ENCODE measurements at places on chromosomes 6 and 20.

GRCh38 chr6:136470044-136470443 is 80.2 kb downstream of the MAP7 start:
- H3K27ac ChIP-seq: no peak overlapping the region
- no peaks in the 10 kb centered on the region for H3K27me3 ChIP-seq
- no peaks in the 10 kb centered on the region for H3K36me3 ChIP-seq
- no peaks in the 10 kb centered on the region for H3K4me1 ChIP-seq
- no peak for DNase-seq
- no peak overlapping the region for H3K4me3 ChIP-seq

GRCh38 chr20:8043687-8044282 is 24.2 kb upstream of the TMX4 start:
- H3K27ac ChIP-seq: no peak overlapping the region
- H3K36me3 ChIP-seq: no peaks in the 10 kb centered on the region
- no peak for DNase-seq
- no peak overlapping the region for H3K4me3 ChIP-seq

DNA sequence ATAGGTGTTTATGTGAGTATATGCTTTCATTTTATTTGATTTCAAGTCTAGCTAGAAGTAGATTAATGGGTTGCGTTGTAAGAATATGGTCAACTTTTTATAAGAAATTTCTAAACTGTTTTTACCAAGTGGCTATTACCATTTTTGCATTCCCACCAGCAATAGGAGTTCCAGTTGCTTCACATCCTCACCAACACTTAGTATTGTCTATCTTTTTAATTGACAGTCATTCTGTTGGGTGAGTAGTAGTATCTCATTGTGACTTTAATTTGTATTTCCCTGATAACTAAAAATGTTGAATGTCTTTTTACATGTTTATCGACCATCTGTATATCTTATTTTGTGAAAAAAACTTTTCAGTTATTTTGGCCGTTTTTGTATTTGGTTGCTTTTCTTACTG is 135.3 kb downstream of the AKAP7 start:
- no peak overlapping the region for H3K4me3 ChIP-seq
- no peak overlapping the region for H3K27ac ChIP-seq
- H3K27me3 ChIP-seq: no peaks in the 10 kb centered on the region
- H3K36me3 ChIP-seq: peaks cover 10% of the 10 kb centered on the region
- DNase-seq: no peak

DNA sequence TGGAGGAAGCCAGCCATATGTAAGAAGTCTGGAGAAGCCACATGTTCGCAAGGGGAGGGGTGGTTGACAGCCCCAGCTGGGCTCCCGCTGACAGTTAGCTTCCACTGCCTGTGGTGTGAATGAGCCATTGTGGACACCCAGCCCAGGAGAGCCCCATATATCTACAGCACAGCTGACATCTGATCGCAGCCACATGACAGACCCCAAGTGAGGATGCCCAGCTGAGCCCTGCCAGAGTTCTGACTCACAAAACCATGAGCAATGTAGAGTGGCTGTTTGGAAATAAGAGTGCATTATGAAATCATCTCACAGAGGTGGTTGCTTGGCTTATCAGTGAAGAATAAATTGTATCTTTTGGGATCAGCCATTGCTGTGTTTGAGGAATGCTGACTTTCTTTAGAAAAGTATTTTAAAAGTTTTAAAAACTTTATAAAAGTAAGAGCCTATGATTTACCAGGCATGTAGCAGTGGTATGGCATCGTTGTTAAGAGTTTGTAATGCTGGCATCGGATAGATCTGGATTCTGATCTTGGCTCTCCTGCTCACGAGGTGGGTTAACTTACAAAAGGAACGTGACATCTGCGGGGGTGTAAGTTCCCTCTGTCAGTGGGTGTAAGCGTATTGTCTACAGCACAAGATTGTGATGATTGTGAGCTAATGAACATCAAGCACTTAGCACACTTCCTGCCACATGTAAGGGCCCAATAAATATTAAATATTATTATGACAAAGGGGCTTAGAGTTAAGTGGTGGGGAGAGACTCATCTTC is 24.1 kb downstream of the CFAP61 start:
- no peak for DNase-seq
- H3K4me1 ChIP-seq: no peaks in the 10 kb centered on the region
- no peaks in the 10 kb centered on the region for H3K27me3 ChIP-seq

- H3K27me3 ChIP-seq: no peaks in the 10 kb centered on the region
- DNase-seq: no peak
- H3K4me1 ChIP-seq: no peaks in the 10 kb centered on the region
Measured at GRCh38 chr20:41422953-41423352, 56.3 kb upstream of the EMILIN3 start.

DNA sequence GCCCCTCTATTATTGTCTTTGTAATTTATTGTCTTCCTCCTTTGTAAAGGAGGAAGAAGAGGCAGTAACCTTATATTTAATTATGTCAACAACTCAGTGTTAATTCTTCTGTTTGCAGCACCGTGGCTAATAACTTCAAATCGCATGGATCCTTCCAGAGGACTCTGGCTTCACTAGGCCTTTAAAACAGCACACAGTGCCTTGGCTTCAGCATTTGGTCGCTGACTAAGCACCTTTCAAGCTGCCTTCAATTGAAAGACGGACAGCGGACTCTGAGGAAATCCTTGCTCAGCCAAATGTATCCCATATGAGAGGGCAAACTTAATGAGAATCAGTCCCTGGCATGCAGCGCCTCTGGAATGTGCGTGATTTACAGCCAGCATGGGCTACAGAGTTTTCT is 64.2 kb downstream of the SGK1 start:
- no peaks in the 10 kb centered on the region for H3K4me1 ChIP-seq
- H3K4me3 ChIP-seq: no peak overlapping the region
- no peaks in the 10 kb centered on the region for H3K27me3 ChIP-seq

- no peaks in the 10 kb centered on the region for H3K27me3 ChIP-seq
- no peaks in the 10 kb centered on the region for H3K4me1 ChIP-seq
- no peak for DNase-seq
- no peak overlapping the region for H3K4me3 ChIP-seq
Measured at GRCh38 chr6:91704531-91704930, 1117.7 kb upstream of the MAP3K7 start.

- no peaks in the 10 kb centered on the region for H3K27me3 ChIP-seq
- no peak for DNase-seq
- H3K4me1 ChIP-seq: no peaks in the 10 kb centered on the region
- peaks cover 29% of the 10 kb centered on the region for H3K36me3 ChIP-seq
- no peak overlapping the region for H3K27ac ChIP-seq
Measured at GRCh38 chr6:13296536-13296997, 31.8 kb downstream of the TBC1D7 start.

GRCh38 chr6:43302126-43302525 is 4.1 kb downstream of the SLC22A7 start:
- no peaks in the 10 kb centered on the region for H3K36me3 ChIP-seq
- no peaks in the 10 kb centered on the region for H3K4me1 ChIP-seq
- no peak overlapping the region for H3K27ac ChIP-seq

DNA sequence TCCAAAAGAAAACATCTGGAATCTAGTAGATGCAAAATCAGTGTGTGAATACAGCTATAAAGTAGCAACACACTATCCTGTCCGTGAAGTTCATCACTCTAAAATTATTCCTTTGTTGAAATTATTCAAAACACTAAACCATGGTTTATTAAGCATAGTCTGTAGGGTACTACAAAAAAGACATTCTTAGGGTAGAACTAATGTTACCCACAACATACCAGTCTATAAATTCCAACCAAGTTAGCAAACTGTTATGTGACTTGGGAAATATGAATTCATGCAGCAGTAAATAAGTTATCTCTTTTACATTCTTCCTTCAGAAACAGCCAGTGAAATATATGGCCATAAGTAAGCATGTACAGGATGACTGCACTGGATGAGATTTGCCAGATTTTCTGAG is 580.3 kb upstream of the ADGRB3 start:
- H3K4me1 ChIP-seq: no peaks in the 10 kb centered on the region
- H3K27me3 ChIP-seq: no peaks in the 10 kb centered on the region
- H3K27ac ChIP-seq: no peak overlapping the region
- DNase-seq: no peak
- H3K4me3 ChIP-seq: no peak overlapping the region

GRCh38 chr6:96942676-96943075 is 18.1 kb downstream of the KLHL32 start:
- no peaks in the 10 kb centered on the region for H3K27me3 ChIP-seq
- no peak overlapping the region for H3K27ac ChIP-seq
- H3K4me3 ChIP-seq: no peak overlapping the region
- DNase-seq: no peak
- H3K4me1 ChIP-seq: no peaks in the 10 kb centered on the region

DNA sequence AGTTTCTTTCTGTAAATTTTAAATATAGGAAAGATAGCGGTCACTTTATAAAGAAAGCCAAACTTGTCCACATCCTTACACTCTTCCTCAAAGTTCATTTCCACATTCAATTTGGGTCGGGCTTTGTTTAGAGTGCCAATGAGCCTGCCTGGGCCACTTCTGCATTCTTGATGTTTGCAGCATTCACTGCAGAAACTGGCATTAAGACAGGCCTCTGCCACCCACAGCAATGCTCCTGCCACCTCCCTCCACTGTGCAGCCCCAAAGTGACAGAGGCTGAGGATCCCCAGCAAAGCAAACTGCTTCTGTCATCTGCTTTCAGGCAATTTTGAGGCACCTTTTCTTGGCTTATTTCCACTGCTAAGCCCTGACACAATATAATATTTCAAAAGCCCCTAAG is 61.2 kb downstream of the TNFAIP3 start:
- no peak overlapping the region for H3K4me3 ChIP-seq
- no peaks in the 10 kb centered on the region for H3K27me3 ChIP-seq
- peaks cover 16% of the 10 kb centered on the region for H3K4me1 ChIP-seq
- H3K36me3 ChIP-seq: no peaks in the 10 kb centered on the region
- DNase-seq: no peak

- no peaks in the 10 kb centered on the region for H3K27me3 ChIP-seq
- no peak overlapping the region for H3K4me3 ChIP-seq
- H3K4me1 ChIP-seq: no peaks in the 10 kb centered on the region
- H3K27ac ChIP-seq: no peak overlapping the region
- H3K36me3 ChIP-seq: no peaks in the 10 kb centered on the region
Measured at GRCh38 chr20:46509523-46509922, 3.8 kb downstream of the ZNF334 start.

DNA sequence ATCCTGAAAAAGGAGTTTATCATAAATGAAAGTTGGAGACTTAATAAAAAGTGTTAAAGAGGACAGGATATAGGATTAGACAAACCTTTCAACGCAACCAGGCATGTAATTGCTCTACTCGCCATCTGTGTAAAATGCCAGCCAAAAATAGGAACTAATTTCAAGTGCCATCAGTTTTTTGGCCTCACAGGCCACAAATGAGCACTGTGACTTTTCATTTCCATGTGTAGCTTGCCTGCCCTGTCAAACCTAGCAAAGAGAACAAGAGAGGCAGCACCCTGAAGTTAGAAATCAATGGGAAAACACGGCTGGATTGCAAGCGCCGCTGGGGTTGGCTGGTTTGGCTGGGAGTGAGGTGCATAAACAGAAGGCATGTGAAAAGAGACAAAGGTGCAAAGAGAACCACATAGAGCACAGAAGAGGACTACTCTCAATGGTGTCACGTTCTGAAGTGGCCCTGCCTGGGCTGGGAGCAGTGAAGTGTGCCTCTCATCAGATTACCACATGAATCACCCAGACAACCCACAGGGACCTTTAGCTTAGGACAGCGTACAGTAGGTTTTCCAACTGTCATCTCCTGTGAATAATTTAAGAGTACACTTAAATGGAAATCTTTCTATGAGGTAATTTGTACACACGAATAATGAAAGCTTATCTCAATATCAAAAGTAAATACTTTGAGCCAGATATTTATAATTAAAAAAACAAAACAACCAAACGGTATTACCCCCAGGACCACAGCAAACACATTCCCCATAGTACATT is 78.0 kb upstream of the NHSL1 start:
- no peak overlapping the region for H3K27ac ChIP-seq
- H3K27me3 ChIP-seq: no peaks in the 10 kb centered on the region
- no peak for DNase-seq
- no peaks in the 10 kb centered on the region for H3K4me1 ChIP-seq

- no peak overlapping the region for H3K4me3 ChIP-seq
- H3K27me3 ChIP-seq: no peaks in the 10 kb centered on the region
- no peak for DNase-seq
- H3K27ac ChIP-seq: no peak overlapping the region
Measured at GRCh38 chr6:169638388-169638787, 63.4 kb downstream of the WDR27 start.

DNA sequence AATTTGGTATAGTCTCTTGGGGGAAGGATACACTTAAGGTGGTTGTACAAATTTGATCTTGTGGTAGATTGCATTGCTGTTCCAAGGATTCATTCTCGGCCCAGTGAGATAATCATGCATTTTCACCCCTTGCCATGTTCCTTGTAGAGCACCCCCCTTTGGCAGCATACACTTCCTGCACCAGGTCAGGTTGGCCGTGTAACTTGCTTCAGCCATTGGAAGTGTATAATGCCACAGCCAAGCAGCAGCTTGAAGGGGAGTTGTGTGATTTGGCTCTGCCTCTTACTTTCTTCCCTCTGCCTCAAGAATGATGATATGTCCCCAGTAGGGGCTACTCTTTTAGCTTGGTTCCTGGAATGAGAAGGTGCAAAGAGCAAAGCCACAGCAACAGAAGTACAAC is 21.9 kb downstream of the CCN2 start:
- no peak overlapping the region for H3K27ac ChIP-seq
- H3K27me3 ChIP-seq: no peaks in the 10 kb centered on the region
- H3K36me3 ChIP-seq: no peaks in the 10 kb centered on the region
- H3K4me3 ChIP-seq: no peak overlapping the region
- H3K4me1 ChIP-seq: peaks cover 6% of the 10 kb centered on the region

GRCh38 chr6:78909391-78909790 is 42.0 kb downstream of the IRAK1BP1 start:
- H3K27me3 ChIP-seq: no peaks in the 10 kb centered on the region
- no peak overlapping the region for H3K27ac ChIP-seq
- no peaks in the 10 kb centered on the region for H3K36me3 ChIP-seq
- no peak overlapping the region for H3K4me3 ChIP-seq
- H3K4me1 ChIP-seq: no peaks in the 10 kb centered on the region

DNA sequence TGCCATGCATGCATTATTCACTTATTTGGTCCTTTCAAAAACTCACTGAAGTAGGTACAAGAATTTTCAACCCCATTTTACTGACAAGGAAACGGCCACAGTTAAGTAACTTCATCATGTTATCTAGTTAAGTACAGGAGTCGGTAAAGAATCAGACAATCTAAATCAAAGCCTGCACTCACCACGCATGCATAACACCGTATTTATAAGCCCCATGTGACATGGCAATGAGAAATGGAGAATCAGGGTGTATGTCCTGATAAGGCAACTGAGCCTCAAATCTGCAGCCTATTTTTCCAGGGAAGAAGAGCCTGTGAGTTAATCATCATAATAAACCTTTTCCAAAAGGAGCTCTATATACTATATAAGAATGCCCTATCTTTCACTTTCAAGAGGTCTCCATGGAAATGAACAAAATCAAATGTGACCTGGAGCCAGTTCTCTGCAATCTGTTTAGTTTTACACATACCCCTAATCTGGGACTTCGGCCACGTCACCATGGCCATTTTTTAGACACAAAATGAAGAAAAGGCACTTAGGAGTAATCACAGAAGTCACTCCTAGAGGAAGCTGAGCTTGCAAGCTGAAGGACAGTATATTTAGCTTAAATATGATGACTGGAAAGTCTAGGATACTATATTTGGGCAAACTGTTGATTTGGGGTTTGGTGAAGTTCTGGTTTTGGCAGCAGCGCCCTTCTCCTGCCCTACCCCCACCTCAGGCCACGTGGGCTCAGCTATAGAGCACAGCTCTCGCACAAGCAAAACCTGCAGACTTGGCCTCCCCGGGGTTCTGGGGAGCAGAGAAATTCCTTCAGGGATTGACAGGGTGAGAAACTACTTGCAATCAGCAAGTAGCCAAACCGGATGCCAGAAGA is 19.2 kb downstream of the TRAM2 start:
- no peaks in the 10 kb centered on the region for H3K27me3 ChIP-seq
- DNase-seq: peak; percentile 59
- H3K36me3 ChIP-seq: no peaks in the 10 kb centered on the region
- H3K4me3 ChIP-seq: no peak overlapping the region
- peak overlapping the region; percentile 70 for H3K27ac ChIP-seq
